ENCODE measurements at places on chromosomes 3 and 15.

- DNase-seq: no peak
Observed at GRCh38 chr3:149934524-149934923, 36.2 kb downstream of the PFN2 start.

DNA sequence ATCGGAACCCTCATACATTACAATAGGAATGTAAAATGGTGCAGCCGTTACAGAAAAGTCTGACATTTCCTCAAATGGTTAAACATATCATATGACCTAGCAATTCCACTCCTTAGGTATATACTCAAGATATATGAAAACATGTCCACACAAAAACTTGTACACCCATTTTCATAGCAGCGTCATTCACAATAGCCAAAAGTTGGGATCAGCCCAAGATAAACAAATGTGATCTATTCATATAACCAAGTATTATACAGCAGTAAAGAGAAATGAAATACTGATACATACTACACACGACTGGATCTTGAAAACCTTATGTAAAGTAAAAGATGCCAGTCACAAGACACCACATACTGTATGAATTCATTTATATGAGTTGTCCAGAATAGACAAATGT is 102.4 kb downstream of the MSL2 start:
- no peak for DNase-seq

- DNase-seq: no peak
Observed at GRCh38 chr3:71425491-71426071, 157.9 kb downstream of the FOXP1 start.

DNA sequence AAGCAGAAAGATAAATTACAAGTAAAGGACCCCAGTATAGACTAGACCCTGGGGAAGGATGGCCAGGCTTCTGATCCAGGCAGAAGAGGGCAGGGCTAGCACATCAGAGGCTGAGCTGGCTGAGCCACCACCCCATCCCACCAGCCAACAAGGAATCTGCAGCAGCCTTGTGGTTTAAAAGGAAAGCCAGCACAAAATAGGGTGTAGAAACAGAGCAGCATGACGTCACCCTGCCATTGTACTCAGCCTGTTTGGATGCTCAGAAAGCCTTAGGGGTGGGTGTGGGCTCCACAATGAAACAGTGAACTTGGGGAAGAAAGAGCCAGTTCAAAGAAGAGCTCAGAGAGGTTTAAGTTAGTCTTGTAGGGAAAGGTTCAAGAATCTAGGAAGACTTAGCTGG is 28.2 kb downstream of the DUOX1 start:
- no peak for DNase-seq

DNA sequence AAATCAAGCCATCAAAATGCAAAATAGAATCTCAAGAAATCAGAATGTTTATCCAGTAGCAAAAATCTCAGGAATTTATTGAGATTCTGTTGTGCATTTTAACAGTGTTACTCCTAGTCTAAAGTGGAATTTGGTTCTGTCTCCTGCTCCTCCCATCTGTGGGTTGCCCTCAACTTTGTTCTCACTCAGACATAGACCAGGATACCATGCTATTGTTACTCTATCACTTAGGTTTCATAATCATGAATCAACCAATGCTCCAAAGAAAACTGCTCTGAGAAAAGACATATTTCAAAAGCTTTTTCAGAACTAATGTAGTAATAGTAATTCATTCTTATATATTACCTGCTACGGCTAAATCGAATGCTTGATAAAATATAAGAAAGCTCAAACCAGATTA is 274.7 kb downstream of the RBMS3 start:
- DNase-seq: no peak

DNA sequence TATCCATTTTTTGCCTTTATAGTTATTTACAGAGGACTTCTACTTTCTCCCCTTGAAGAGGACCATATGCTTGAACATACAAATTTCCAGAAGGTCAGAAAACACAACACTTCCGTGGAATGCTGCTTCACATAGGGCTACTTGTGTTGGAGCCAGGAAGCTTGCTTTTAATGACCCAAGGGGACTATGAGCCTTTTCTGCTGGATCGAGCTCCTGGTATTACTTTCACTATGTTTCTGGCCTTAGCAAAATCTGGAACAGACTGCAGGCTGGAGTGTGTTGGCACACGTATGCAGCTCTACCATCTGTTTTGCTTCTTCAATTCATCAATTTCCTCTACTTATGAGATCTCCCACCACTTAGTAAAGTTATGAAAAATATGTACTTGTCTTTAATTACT is 69.3 kb upstream of the CBLB start:
- no peak for DNase-seq

GRCh38 chr3:7407107-7407506 is 546.2 kb downstream of the GRM7 start:
- DNase-seq: no peak

DNA sequence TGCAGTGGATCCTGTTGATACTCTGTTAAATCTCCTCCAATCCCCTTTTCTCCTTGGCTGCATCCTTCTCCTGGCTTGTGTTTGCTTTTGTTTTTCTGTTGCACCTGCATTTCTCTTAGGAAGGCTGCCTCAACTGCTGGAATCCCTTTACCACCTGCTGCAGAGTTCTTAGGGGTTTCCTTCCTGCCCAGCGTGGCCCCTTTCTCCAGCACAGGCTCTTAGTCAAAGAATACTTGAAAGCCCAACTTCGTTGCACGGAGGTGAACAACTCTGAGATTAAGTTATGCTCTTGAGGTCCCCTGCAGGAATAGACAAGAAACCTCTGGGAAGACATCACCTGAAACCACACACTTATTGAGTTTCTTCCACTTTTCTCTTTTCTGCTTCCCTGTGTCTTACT is 121.6 kb upstream of the GRM7 start:
- no peak for DNase-seq

- no peak for DNase-seq
Observed at GRCh38 chr15:81297147-81297572, 26.8 kb downstream of the STARD5 start.

GRCh38 chr3:128235207-128235926 is 82.1 kb downstream of the EEFSEC start:
- DNase-seq: no peak

DNA sequence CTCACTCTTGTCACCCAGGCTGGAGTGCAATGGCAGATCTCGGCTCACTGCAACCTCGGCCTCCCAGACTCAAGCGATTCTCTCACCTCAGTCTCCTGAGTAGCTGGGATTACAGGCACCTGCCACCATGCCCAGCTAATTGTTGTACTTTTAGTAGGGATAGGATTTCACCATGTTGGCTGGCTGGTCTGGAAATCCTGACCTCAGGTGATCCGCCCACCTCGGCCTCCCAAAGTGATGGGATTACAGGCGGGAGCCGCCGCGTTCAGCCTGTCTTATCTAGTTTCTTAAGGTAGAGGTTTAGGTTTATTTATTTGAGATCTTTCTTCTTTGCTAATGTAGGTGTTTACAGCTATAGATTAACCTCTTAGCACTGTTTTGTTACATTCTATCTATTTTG is 708.8 kb downstream of the ZNF385D start:
- DNase-seq: no peak
